AG04449 (cell line): ENCODE measurements at places on chromosomes 1 and 21.

GRCh38 chr1:89262643-89263042 lies 10.0 kb downstream of the GBP5 start:
- no peak for DNase-seq

GRCh38 chr1:223531742-223532341 lies 133.7 kb downstream of the CAPN8 start:
- DNase-seq, result no peak

GRCh38 chr1:90504509-90504908 lies 212.6 kb downstream of the BARHL2 start:
- DNase-seq, result no peak

- no peak for DNase-seq
Observed at GRCh38 chr1:119784191-119784781, 15.6 kb upstream of the HMGCS2 start.

DNA sequence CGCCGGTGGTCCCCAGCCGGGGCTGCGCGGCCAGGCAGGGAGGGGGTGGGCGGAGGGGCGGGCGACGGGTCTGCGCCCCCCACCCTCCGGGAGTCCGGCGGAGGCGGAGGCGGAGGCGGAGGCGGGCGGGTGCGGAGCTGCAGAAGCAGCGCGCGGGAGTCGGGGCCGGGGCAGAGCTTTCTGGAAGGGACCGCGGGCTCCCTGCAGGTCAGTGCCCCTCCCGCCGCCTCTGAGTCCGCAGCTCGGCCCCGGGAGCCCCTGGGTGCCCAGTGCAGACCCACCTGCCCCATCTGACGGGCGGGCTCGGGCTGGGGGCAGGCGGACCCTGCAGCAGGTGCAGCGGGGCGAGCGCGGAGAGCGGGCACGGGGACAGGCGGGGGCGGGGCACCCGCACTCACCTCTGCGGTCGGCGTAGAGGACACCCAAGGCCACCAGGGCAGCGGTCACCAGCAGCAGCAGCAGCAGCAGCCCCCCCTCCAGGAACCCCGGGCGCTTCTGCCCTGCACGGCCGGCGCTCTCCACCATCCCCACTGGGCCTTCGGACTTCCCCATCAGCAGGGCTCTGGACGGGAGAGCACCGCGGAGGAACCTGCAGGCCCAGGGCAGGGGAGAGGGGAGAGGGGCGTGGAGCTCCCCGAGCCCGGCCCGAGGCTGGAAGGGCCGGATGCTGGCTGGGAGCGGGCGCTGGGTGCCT lies 3.7 kb downstream of the MMEL1 start:
- DNase-seq, result no peak

- no peak for DNase-seq
Observed at GRCh38 chr21:45595574-45596295, 47.8 kb upstream of the PCBP3 start.

DNA sequence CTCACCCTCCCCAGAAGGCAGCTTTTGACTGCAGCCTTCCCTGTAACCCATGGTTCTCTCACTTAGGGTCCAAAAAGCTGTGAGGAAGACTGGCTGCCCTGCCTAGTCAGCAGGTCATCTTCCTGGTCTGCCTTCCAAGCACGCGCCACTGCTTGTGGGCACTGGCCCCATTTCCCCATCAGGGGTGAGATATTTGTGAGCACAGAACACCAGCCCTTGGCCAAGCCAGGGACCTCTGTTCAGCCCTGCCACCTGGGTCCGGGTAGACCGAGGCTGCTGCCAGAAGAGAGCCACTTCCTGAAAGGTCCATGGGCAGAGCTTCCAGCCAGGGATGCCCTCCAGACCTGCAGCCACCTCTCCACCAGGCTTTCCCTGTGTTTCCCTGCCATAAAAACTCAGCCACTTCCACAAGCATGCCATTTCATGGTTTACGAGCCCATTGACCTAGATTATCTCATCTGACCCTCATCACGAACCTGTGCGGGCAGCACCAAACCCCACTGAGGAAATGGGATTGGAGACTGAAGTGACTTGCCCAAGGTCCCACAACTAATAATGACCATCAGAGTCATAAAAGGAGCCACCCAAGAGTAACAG lies 40.5 kb downstream of the GLIS1 start:
- DNase-seq, result no peak

DNA sequence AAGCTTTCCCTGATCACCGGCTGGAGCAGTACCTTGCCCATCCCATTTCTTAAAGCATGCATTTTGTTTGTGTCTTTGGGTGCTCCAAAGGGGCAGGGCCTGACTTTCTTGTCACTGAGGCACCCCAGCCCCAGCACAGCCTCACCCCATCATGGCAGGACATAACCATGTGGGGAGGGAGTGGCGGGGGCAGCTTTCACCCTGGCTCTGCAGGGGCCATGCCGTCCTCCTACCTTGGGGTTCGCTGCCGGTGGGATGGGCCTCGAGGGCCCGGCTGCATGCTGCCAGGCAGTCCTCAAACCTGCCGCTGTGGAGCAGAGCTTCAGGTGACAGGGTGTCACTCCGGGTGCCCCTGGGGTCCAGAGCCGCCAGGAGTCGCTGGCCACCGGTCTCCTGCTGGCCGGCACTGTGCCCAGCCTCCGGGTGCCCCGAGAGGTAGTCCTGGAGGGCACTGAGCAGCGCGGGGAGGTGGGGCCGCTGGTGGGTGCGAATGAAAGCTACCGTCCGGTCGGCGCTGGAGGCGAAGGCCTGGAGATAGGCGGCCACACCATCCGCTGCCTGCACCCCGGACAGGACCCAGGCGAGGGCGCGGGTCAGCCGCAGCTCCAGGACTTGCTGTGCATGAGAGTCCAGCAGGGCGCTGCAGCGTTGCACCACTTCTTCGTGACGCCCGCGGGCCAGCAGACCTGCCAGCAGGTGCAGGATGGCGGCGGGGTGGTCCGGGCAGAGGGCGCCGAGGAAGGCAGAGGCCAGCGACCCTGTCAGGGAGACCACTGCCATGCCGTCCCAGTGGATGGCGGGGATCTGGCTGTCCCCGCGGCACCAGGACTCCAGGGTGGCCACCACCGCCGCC lies 1.5 kb downstream of the TTC34 start:
- DNase-seq, result no peak

GRCh38 chr1:156124557-156125483 lies 10.3 kb downstream of the LMNA start:
- no peak for DNase-seq

DNA sequence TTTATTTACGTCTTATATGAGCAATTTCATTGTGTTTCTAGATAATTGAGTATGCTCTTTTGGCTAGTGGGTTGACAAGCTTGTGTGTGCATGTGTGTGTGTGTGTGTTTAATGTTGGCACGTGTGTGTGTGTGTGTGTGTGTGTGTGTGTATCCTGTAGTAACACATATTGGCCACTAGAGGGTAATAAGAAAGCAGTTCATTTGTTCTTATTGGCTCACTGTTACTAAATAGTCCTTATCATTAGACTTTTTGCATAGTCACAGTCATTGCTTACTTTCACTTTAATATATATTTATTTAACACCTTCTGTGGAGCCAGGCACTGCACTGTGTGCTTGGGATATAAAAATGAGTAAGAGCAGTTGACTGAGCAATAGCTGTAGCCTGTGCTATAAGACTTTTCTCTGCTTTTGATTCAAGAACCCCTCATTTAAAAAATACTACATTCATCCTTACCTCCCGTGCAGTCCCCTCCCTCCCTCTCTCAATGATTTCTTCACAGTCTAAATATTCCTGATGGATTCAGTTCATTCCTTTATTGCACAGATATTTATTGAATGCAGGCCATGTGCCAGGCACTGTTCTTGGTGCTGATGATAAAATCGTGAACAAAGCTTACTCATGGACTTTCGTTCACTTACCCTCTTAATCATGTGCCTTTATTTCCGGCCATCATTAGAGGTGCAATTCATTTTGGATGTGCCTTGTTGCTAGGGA lies 96.7 kb downstream of the DYRK1A start:
- no peak for DNase-seq

GRCh38 chr1:101221945-101222429 lies 14.8 kb upstream of the S1PR1 start:
- no peak for DNase-seq

GRCh38 chr1:200473698-200474371 lies 64.0 kb upstream of the ZNF281 start:
- DNase-seq, result no peak

GRCh38 chr1:1387098-1388077 lies 11.7 kb downstream of the CCNL2 start:
- no peak for DNase-seq

- DNase-seq, result no peak
Observed at GRCh38 chr1:224458996-224459395, 24.4 kb upstream of the WDR26 start.

- DNase-seq, result peak; percentile 7
Observed at GRCh38 chr1:176897350-176898236, 266.9 kb downstream of the ASTN1 start.

- DNase-seq, result no peak
Observed at GRCh38 chr1:1344655-1345361, 4.4 kb downstream of the DVL1 start.

DNA sequence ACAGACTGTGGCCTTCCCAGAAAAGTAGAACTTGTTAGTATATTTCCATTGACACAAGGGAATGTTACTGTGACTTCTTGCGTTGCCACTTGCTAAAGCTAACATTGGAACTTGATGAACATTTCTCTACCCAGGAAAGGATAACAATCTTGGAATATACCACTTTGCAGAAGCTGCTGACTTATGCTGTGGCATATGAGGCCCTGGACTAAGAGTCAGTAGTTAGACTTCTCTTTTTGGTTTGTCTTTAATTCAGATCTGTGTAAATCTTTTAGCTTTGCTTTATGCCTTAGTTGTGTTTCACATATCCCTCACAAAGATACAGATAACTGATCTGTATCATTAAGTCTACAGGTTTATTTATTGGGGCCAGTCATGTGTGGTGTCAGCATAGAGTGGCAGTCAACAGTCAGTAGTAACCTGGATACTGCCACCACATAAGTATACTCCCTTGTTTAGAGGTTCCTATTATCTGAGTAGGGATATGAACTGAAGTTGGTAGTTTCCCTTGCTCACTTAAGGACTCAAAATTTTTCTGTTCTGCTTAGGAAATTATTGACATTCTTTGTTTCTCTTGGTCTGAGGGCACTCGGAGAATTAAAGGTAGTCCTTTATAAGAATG lies 14.7 kb downstream of the RNF2 start:
- DNase-seq, result no peak

DNA sequence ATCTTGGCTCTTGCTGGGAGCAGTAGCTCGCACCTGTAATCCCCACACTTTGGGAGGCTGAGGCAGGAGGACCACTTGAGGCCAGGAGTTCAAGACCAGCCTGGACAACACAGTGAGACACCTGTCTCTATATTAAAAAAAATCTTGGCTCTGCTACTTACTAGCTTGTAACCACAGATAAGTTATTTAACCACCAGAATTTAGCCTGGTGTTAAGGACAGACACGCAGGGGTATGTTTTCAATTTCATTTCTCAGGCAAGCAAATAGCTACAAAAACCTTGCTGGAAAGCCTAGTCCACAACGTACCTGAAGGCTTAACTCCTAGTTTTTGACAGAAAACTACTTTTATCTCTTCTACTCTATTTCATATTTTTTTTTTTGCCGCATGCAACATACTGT lies 24.8 kb upstream of the GFI1 start:
- DNase-seq, result no peak

GRCh38 chr1:91806769-91807700 lies 78.9 kb downstream of the TGFBR3 start:
- no peak for DNase-seq

GRCh38 chr21:45347712-45348499 lies 57.1 kb upstream of the COL18A1 start:
- no peak for DNase-seq

- DNase-seq, result no peak
Observed at GRCh38 chr1:59188413-59189213, 108.3 kb upstream of the FGGY start.

DNA sequence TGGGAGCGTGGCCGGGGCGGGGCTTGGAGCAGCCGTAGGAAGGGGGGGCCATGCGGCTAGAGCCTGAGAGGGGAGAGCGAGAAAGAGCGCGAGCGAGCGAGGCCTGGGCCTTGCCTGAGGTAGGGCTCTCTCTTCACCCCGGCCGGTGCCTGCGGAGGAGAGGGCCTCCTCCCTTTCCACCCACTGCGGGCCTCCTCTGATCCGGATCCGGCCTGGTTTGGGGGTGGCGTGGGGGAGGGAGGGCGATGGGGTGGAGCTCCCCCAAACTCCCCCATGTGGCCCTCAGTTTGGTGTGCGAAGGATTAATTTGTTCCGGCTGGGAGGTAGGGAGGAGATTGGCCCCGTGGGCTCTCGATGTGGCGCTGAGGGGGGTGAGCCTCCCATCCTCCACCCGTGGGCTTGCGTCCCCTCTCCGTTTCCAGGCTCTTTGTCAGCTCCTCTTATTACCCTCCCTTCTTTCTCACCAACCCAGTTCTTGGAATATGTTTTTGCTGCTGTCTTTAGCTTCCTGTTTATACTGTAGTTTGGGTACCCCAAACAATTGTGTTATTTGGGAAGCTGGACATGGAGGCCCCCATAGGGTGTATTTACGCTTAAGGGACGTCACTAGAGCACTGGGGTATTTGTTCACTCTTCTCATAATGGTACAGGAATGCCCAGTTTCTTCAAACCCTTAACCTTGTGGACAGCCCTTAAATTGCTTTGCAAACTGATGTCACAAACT lies 685 bp downstream of the UBAP2L start:
- peak; percentile 67 for DNase-seq

DNA sequence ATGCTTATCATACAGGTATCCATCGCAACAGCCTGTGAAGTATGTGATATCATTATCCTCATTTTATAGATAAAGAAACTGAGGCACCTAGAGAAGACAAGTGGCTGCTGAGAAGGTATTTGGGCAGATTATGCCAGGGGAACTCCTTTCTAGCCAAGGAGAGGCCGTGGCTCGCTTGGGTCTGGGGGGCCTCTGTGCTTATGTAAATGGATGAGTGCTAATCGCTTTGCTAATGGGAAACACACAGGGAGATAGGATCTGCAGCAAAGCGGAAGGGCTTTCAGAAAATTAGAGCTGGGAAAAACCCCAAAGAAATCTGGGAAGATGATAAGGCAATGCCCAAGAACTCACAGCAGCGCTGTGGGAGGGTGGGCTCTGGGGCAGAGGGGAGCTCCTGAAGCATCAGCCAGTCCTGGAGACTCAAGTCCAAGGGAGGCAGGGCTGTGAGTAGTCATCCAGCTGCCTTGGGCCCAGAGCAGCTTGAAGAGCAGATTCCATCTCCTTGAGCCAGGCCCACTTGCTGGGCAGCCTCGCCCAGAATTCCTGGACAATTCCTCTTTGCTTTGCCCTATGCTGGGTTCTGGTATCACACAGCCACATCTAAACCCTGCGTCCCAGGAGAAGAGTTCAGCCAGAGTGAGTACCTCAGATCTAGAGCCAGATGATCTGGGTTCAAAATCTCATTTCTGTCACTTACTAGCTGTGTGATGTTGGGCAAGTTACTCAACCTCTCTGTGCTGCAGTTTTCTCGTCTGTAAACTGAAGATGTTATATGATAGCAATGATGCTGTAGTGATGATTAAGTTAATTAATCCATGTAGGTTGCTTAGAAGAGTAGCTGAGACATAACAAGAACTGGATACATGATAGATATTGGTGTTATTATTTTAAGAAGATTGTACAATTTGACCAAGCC lies 36.7 kb downstream of the FOXD2 start:
- no peak for DNase-seq

DNA sequence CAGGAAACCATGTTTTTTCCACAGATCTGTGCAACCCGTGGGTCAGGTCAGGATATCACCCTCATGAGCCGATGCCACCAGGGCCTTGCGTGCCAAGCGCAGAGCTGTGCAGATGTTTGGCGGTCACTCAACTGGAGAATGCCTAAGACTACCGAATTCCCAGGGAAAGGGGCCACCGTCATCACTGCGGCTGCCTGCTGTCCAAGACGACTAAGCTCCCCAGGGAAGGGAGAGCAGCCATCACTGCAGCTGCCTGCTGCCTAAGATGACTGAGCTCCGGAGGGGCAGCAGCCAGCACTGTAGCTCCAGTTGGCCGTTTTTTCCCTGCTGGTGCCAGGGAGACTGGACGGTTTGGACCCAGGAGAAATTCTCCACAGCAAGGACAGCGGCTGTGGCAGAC lies 31.1 kb downstream of the AKT3 start:
- no peak for DNase-seq
